ENCODE measurements at places on chromosomes 1 and 21.

DNA sequence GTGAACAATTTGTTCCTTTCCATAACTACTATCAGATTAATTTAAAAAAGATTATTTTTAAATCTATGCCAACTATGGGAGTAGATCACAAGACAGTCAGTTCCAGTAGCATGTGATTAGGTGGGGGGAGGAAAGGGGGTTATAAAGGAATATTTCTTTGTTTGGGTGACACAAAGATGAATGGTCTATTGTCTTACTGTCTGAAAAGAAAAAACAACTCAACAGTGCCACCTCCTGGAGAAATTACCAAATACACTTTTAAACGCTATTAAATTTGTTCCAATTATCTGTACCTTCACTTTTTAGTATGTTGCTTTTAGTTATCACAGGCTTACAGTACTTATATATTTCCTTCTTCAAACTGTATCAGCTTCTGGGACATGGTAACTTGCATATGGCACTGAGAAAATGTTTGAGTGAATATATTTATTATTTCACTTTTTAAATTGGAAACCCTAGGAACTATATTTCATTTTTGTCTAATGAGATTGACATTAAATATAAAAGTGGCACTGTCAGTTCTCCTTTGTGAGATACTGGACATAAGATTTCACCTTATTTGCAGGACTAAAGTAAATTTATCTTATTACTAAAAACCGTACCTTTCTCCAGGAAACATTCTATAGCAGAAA is 1.7 kb upstream of the SORT1 start:
- peak; percentile 43 for DNase-seq

GRCh38 chr1:93814795-93815340 is 64.1 kb downstream of the DNTTIP2 start:
- no peak for DNase-seq

DNA sequence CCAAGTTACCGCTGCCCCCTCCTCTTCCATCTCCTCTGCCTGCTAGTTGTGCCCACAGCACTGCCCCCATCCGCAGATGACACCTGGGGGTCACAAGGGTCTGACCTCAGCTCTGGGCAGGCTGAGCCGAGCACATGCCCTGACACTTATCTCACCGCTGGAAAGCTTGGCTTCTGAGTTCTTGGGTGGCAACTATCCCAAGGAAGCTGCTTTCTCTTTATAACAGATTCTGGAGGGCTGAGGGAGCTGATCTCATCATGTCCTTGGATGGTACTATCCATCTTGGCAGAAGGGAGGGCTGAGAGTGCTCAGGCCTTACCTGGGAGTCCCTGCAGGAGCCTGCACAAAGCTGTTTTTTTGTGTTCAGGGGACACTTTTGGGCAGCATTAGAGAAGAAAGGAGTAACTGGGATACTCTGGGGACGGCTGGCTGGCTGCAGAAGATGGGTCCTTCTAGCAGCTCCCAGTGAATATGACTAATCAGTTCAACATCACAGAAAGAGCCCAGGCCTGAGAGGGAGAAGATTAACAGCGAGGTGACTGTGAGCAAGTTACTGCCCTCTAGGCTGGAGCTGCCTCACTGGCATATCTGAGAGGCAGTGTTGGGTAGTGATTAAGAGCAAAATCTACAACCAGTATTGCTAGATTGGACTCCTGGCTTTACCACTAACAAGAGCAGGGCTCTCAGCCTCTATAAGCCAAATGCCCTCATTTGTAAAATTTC is 71.6 kb downstream of the PLXNA2 start:
- no peak for DNase-seq

DNA sequence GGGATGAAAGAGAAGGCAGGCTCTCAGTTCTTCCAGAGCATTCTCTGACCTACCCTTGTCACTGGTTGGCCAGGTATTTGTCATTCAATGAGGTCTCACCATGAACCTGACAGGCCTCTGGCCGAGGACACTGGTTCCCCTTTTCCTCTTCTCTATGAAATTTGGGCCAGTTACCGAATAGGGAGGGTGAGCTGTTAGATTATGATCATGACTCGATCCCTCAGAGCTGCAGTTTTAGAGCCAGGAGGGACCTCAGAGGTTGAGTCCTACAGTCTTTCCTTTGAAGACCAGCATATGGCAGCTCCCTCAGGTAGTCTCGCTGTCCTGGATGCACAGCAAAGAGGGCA is 29.5 kb upstream of the CLSTN1 start:
- DNase-seq = no peak

- DNase-seq = no peak
Measured at GRCh38 chr1:52559875-52560274, 7.0 kb upstream of the TUT4 start.

GRCh38 chr1:115632251-115633026 is 9.3 kb upstream of the VANGL1 start:
- no peak for DNase-seq

GRCh38 chr1:164561472-164561871 is 2.5 kb downstream of the PBX1 start:
- no peak for DNase-seq

- no peak for DNase-seq
Measured at GRCh38 chr21:25756190-25756932, 21.6 kb downstream of the GABPA start.

- DNase-seq = no peak
Measured at GRCh38 chr1:50417946-50418599, 5.2 kb downstream of the DMRTA2 start.

GRCh38 chr1:226779561-226779960 is 40.5 kb upstream of the ITPKB start:
- DNase-seq = no peak

DNA sequence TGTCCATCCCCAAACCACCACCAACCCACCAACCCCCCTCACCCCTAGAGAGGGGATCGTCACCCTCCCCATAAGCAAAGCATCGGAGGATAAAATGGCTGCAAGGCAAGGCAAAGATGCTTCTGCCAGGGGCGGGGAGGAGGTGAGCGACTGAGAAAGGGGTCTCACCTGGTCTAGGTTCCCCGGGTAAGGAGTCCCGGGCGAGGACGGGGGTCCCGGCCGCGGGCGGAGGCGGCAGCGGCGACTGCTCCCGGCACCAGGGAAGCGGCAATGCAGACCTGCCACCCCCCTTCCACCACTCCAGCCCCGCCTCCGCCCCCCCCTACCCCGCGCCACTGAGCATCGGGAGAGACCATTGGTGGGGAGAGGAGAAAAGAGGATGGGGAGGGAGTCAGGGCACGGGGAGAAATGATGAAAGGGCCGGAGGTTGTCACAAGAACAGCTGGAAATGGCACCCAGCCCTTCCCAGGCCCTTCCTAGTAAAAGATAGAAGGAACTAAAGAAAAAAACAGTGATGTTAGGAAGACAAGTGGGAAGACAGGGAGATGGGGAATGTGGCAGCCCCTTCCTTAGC is at the start of gene SV2A:
TSS of gene SV2A (minus strand) at position 274 of the 574 bp plus-strand sequence. CDS start 4,004 bp downstream, outside the sequence.
- DNase-seq = peak; percentile 13

- no peak for DNase-seq
Measured at GRCh38 chr1:6832531-6833188, 47.4 kb downstream of the CAMTA1 start.

DNA sequence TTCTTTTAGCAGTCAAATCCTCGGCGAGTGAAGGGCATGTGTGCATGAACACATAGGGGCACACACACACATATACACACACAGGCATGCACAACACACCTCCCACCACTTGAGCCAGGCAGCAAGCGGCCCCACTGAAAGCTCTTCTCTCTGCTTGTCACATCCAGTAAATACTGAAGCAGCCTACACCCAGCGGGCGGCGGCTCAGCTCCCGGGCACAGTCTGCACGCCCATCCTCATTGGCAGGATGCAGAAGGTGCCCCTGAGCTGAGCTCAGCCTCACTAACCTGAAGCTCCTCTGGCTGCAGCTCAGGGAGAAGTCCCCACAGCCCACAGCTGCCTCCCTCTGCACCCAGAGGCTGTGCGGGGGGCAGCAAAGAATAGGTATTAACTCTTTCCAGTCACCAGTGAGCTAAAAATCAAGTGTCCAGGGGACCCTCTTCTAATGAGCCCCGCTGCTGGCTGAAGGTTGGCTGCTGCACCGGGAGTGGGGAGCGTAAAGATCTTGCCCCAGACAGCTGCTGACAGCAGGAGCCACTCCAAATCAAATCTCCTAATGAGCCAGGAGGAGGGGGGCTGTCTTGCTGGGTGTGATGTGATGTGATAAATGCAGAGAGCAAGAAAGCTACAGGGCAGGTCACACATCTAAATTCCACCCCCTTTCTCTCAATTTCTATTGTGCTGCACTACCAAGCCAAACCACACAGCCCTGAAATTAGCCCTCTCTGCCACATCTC is 12.5 kb downstream of the RGS8 start:
- peak; percentile 79 for DNase-seq

GRCh38 chr1:1137256-1138045 is 21.6 kb upstream of the C1orf159 start:
- no peak for DNase-seq

DNA sequence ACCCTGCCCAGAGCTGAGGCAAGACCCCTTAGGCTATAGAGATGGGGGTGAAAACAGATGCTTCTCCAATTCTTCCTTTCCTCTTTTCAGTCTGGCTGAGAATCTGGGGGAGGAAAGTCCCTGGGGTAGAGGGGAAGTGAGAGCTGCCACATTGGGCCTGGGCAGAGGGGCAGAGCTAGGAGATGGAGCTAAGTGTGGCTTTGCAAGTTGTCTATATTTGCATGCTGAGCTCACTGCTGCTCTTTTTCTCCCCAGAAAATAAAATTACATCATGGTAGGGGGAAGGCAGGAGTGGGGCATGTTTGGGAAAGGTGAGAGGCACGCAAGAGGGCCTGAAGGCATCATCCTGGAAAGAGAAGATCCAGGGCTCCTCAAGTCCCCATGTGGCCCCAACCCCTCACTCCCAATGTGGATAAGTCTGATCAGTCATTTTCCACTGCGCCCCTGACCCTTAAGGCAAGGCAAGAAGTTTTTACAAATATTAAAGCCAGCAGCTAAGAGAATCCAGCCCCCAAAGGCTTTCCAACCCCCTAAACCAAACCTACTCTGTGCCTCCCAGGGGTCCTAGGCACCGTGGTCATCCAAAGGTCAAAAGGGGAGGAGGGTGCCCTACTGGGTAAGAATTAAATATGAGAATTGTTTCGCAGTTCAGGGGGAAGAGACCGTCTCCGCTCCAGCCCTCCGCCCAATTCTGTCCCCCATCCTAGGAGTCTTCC is 500 bp upstream of the PEA15 start:
- no peak for DNase-seq

DNA sequence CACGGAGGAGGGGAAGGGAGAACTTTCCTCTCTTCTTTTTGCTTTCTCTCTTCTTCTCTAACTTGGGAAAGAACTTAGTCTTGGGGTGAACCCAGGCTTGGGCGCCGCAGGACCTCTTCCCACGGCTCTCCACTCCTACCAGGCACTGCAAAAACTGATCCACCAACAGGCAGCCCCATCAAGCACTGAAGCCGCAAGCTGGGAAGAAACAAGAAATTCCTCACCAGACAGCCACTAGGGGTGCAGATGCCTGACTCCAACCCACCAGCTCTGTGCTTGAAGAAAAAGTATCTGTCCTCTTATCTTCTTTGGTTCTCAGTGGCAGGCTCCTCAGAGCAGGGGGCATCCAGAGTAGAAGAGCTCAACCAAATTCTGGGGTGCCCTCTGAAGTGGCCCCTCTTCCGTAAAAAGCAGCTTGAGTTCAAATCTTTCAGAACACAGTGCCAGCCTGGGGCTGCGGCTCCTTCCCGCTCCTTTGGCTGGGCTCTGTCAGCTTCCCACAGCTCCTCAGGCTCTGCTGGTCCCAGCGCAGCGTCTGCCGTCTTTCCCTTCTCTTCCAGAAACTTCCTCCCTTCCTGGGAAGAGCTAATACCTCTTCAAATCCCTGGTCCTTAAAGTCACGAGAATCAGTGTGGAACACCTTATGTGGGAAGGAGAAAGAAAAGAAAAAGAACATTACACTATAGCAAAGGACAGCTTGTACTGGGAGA is 2.4 kb downstream of the SLC41A1 start:
- DNase-seq = no peak

DNA sequence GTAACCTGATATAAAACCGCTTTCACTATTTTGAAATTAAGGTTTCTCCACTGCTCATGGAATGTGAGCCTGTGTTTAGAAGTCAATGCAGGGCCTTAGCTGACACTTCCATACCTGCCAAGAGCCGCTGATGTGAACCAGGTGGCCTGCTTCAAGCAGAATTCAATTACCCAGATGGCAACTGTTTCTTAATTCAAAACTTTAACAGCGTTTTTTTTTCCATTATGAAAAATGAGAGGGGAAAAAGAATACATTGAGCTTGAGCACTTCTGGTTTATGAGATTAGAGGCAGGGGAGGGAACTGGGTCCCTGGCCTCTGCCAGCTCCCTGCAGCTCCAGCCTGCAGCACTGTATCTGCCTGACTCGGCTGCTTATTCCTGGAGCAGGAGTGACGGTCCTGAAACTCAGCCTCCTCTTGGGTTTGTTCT is 7.7 kb upstream of the ATP1A1 start:
- DNase-seq = peak; percentile 44

DNA sequence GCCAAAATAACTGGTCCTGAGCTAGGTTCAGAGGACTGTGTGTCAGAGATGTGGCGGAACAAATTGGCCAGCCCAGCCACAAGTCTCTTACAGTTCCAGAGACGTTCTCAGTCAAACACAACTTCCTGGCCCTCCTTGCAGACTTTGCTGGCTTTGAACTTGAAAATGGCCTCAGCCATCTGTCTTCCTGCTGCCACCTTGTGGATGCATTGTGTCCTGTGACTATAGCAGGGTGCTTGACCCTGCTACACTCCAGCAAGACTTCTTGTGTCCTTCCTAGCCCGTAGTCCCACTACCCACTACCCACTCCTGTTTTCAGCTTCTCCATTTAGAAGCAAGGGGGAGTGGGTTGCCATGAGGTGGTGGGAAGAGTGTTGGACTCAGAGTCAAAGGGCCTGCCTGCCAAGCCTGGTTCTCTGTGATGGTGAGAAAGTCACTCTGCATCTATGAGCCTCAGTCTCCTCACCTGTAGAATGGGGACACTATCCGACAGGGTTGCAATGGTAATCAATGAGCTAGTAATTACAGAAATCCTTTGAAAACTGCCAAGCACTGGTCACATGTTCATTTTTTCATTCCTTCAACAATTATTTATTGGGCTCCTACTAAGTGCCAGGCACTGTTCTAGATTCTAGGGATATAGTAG is 109.9 kb downstream of the IGSF21 start:
- DNase-seq = peak; percentile 4

DNA sequence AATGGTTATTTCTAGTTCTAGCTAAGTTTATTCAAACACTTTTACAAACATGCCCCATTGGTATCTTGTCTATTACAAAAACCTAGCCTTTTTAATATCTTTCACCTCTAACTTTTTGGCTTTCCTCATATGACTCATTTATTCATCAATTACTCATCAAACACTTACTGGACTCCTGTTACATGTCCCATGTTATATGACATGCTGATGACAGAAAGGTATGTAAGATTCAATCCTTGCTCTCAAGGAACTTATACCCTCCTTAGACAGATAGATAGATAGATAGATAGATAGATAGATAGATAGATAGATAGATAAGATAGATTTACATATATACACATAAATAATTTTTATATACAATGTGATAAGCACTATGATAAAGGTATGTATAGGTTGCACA is 33.9 kb upstream of the INSL5 start:
- no peak for DNase-seq

DNA sequence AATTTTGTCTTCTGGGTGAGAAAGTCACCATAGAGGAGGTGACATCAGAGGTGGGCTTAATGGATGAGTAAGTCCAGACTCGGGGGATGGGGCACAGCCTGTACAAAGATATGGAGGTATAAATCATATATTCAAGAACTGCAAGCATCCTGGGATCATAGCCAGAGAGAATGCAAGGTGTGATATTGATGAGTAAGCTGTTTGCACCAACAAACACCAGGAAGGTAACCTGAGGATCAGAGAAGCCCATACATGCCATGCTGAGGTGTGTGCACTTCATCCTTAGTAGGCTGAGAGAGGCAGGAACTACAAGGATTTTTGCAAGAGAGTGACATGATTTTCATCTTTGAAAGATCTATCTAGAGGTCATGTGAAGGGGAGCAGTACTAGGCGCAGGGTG is 306.4 kb downstream of the HHAT start:
- no peak for DNase-seq

Measured in NCI-H524 treated with DMSO at 0.1 percent for 48 hours (cell line).